HuH-7 (cell line): ENCODE measurements at places on chromosomes 11 and 22.

GRCh38 chr11:128814856-128815705 lies 52.0 kb downstream of the KCNJ1 start:
- DNase-seq = no peak

- no peak for DNase-seq
Measured at GRCh38 chr11:110564676-110565356, 135.1 kb downstream of the FDX1 start.

DNA sequence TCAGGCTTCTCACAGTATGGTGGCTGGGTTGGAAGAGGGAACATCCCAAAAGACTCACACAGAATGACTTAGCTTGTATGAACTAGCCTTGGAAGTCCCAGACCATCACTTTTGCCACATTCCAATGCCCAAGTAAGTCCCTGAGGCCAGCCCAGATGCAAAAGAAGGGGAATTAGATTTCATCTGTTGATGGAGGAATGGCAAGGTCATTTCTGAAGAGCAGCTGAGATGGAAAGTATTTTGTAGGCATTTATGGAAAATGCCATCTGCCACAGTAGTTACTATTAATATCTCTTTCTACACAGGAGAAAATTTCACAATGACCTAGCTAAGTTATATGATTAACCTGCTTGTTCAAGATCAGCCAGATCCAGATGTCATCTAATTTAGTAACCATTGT lies 58.8 kb downstream of the ENDOD1 start:
- no peak for DNase-seq

GRCh38 chr11:128318856-128319474 lies 268.4 kb downstream of the ETS1 start:
- DNase-seq = no peak

GRCh38 chr11:130737866-130738431 lies 178.3 kb downstream of the SNX19 start:
- DNase-seq = no peak

- peak; percentile 87 for DNase-seq
Measured at GRCh38 chr22:42294034-42294985, 23.9 kb upstream of the TCF20 start.

- no peak for DNase-seq
Measured at GRCh38 chr11:46845440-46845739, 690 bp downstream of the CKAP5 start.

DNA sequence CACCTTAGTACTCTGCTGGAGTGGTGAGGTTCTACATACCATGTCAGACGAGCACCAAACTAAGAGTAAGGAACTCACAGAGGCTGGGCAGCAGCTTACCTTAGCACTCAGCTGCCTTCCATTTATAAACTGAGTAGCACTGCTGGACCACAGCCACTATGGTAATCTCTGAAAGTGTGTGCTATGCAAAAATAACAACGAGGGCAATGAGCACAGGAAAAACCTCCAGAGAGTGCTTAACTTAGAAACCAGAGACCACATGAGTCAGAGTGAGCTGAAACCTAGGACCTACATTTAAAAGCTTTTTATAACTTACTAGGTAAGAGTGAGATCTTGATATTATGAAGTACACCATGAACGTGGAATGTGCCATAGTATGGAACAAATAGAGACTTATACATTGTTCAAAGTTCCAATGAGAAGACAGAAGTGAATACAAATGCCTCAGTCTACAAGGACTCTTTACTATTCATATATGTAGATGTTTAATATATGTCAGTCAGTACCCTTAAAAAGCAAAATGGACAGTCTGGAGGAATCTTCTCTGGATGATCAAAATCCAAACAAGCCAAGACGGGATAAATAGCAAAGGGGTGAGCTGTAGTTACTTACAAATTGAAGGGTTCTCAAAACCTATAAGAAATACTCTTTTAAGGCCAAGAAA lies 17.2 kb upstream of the CD59 start:
- DNase-seq = no peak

DNA sequence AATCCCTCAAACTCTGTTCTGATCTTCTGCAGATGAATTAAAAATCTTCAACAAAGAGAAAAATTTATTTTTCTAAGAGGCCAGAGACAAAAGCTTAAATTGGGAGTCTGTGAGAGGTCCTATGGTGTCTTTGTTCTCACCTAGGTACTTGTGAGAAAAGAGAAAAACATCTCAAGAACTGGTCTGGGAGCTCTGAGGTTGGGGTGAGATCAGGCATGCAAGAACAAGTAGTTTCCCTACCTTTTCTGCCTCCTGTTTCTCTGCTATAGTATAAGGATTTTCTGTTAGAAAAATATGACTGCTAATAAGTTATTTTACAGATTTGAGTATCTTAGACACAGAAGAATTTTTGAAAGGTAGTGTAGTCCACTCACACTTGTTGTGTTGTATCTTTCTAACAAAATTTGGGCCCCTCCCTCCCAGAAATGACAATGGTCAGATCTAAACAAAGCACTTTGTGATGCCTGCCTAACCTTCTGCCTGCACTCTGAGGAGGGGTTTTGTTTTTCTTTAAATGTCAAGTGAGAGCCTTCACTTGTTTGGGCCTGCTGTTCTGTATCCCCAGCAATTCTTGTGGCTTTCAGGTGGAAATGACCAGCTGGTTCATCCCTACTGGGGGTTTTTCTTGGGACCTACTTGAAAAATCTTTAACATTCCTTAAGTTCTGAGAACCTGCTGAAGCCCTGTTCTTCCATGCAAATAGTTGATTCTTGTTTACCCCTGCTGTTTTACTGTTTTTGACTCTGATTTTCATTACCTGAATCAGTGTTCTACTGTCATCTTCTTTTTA lies 13.6 kb upstream of the OR51S1 start:
- DNase-seq = no peak

- no peak for DNase-seq
Measured at GRCh38 chr22:38611559-38611958, 41.6 kb upstream of the DMC1 start.

GRCh38 chr22:48713272-48714205 lies 1114.1 kb downstream of the BRD1 start:
- DNase-seq = no peak

- no peak for DNase-seq
Measured at GRCh38 chr11:12756454-12756806, 82.2 kb downstream of the TEAD1 start.

GRCh38 chr22:42799461-42800405 lies 57.3 kb downstream of the ARFGAP3 start:
- no peak for DNase-seq

DNA sequence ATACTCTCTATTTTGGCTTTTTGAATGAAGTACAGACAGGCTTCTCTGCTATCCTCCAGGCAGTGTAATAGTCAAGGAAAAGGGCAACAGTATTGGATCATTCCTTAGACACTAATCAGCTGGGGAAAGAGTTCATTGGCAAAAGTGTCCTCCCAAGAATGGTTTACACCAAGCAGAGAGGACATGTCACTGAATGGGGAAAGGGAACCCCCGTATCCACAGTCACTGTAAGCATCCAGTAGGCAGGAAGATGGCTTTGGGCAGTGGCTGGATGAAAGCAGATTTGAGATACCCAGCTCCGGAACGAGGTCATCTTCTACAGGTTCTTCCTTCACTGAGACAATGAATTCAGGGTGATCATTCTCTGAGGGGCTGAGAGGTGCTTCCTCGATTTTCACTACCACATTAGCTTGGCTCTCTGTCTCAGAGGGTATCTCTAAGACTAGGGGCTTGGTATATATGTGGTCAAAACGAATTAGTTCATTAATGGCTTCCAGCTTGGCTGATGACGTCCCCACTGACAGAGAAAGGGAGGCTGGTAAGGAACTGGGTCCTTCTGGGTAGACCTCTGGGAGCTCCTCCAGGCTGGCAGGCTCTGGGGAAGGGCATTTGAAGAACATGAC lies 5.2 kb downstream of the XBP1 start:
- DNase-seq = no peak

DNA sequence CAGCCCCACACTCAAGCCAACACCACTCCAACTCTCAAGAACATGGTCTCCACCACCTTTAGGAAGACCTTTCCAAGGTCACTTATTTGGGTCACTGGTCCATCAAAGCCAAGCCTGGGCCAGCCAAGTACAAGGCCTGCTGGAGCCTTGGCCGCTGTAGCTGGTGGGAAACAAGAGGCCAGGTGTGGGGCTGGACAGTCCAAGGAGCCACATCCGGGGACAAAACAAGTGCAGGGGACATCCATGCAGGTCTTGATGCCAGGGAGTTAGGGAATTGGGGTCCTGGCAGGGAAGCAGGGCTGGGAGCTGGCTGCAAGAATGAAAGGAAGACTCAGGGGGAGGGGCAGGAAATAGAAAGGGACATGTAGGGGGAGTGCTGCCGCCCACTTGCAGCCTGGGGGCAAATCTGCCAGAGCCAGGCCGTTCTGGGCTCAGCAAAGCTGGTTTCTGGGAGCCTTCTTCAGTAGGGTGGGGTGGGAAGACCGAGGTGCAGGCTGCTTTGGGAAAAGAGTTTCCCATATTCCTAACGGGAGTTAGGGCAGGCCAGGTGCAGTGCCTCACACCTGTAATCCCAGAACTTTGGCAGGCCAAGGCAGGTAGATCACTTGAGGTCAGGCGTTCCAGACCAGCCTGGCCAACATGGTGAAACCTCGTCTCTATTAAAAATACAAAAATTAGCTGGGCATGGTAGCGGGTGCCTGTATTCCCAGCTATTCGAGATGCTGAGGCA lies 69.5 kb upstream of the ATXN10 start:
- DNase-seq = no peak

GRCh38 chr11:441043-441417 lies 781 bp downstream of the ANO9 start:
- no peak for DNase-seq

DNA sequence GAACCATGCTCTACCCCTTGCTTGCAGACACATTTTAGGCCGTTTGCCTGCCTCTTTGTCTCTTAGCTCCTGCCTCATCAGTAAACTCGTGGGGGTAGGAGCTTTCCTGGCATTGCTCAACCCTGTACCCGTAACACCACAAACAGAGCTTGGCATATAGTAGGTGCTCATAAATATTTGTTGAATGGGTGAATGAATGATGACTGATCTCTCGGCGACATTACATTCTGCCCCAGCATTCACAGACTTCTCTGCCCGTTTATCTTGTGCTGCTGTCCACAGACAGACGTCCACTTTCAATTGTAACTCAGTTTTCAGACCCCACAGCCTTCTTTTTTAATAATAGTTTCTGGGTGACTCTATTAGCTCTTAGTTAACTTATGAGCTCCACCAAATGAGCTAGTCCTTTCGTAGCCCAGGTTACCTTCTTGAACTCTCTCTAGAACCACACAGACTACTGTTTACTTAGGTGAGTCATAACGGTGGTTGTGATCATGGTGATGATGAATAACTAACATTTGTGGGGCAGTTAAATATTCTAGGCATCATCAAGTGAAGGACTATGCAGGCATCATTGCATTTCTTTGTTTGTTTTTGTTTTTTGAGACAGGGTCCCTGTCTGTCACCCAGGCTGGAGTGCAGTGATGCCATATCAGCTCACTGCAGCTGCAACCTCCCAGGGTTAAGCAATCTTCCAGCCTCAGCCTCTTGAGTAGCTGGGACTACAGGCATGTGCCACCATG lies 188.4 kb downstream of the ADAMTS15 start:
- DNase-seq = no peak

GRCh38 chr22:36846271-36846670 lies 14.5 kb upstream of the NCF4 start:
- DNase-seq = no peak

- DNase-seq = no peak
Measured at GRCh38 chr11:79417069-79417920, 23.5 kb downstream of the TENM4 start.

- DNase-seq = no peak
Measured at GRCh38 chr11:10456519-10456918, 1.5 kb downstream of the AMPD3 start.

DNA sequence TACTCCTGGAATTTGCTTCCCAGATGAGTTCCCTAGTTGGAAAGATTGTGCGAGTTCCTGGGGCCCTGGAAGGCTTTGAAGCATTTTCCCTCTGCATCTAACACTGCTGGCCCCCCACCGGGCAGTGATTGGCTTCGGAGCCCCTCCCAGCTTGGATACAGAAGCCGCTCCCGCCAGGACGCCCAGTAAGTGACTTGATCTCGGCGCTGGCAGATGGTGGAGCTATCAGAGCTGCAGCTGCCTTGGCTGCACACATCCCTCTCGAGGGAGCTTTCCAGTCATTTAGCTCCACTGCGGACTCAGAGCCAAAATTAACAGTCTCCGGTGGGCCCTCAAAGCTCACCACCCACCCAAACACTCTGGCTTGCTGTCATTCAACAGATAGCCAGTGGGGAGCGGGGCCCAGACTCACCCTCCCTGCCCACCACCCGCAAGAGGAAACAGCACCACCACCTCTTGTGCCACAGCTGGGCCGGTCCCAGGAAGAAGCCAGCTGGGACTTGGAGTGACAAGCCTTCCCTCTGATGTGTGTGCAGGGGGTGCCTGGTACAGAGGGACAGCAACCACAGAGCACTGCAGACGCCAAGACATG lies 162.3 kb downstream of the TRIM29 start:
- DNase-seq = no peak

DNA sequence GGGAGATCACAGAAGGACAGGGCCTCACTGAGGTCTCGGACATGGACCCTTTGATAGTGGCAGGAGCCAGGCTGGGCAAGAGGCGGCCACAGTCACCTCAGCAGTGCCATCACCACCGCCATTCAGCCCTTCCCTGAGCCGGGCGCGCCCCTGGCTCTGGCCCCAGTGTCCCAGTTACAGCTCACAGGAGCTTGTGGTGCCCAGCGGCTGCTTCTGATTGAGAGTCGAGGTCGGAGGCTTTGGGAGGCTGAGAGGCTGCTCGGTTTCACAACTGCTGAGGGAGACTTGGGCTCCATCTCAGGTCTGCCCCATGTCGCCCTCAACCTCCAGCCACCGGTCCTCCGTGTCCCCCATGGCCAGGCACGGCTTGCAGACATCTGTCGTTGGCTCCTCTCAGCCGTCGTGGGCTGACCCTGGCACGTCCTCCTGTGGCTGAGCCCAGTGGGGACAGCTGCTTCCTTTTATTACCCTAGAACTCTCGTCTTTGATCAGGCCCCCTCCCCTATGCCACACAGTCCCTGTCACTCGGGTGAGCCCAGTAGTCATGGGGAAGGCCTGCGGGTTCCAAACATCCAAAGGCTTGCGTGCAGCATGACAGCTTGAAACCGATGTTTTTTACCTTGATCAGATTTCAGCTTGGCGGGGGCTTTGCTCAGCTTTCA lies 28.4 kb upstream of the PPP6R3 start:
- no peak for DNase-seq
